ENCODE measurements at places on chromosomes 3 and 15.
A peak's percentile ranks its signal among the peaks of the same experiment; 100 is the strongest.

GRCh38 chr15:72682772-72683171, 3.2 kb downstream of the HIGD2B start:
- no peak for DNase-seq

- DNase-seq, result no peak
These were observed 55.2 kb downstream of the RPL22L1 start for GRCh38 chr3:170814822-170815221.

- no peak for DNase-seq
These were observed 163.4 kb upstream of the PPP2R3A start for GRCh38 chr3:135802171-135802570.

- DNase-seq, result no peak
These were observed 510.8 kb upstream of the SEMA6D start for GRCh38 chr15:47206358-47206978.

- no peak for DNase-seq
These were observed 423.4 kb upstream of the UBE2E2 start for GRCh38 chr3:22779737-22780136.

DNA sequence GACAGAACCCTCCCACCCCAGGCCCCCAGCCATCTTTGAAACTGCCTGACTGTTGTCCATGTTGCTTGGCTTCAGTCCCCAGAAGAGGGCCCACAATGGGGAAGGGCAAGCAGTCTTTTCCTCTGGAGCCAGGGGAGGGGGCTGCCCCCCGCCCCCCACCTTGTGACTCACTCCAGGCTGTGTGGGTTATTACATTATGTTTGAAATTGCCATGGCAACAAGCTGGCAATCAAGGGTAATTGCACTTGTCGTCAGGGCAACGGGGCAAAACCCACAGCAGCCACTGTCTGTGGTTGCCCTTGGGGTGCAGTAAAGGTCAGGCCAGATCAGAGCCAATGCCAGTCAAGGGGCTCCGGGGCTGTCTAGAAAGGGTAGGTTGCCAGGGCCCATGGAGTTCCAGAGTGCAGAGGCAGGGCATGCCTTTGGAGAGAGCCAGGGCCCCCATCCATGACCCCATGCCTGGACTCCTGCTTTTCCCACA, 3.1 kb upstream of the CAMKV start:
- no peak for DNase-seq

DNA sequence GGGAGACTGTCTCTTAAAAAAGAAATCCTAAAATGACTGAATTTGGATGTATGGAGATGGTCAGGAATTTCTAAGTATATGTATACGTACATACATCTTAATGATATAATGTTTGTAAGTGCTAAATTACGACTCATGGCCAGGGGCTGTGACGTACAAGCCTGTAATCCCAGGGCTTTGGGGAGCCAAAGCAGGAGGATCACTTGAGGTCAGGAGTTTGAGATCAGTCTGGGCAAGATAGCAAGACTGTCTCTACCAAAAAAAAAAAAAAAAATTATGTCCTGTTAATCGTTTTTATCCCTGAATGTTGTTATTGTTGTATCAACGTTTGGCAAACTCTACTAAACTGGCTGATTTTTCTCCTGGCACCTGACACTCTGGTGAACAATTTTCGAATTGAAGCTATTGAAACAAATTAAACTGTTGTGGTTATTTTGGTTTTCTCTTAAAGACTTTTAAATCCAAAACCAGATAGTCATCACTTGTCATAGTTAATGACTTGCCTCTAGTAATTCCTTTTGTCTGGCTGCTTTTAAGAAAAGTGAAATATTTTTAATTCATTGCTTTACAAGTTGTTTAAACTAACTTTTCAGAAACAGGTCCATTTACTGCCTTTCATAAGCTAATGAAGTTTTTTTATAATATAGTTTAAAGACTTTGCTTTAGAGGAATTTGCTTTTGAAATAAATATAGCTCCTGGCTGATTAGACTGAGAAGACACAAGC, 7.0 kb downstream of the MORF4L1 start:
- no peak for DNase-seq

DNA sequence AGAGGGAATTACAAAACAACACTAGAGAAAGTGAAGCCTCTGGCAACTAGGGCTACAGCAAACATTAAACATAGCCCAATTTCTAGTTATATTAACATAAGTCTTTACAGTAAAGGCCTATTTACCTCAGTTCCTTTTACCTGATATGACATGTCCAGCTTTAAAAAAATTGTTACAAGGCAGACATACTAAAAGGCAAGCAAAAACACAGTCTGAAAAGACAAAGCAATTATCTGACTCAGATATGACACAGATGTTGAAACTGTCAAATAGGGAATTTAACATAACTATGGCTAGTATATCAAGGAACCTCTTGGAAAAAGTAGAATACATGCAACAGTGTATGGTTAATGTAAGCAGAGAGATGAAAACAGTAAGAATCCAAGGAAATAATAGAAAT, 238.6 kb downstream of the RAP2B start:
- DNase-seq, result no peak

DNA sequence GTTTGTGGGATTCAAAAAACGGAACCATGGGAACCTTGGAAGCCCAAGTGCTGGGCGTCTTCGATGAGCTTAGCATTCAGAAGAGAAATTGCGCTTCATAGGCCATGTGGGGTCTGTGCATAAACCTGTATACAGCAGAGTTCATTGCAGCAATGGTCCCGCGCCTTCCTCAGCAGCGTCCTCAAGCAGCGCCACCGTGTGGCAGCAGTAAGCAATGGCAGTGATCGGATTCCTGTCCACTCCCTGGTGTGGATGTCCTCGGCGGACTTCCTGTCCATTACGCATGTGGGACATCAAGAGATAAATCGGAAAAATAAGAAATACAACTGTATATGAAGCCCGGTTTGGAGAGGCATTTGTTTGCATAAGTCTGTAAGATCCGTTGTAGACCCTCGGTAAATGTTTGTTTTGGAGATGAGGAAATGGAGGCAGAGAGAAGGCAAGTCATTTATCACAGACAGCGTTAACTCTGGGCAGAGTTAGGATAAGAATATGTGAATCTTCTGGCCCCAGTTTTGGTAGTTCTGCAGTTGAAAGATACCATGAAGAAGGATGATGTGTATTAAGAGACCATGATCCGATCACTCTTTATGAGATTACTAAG, 57.7 kb downstream of the CNTN4 start:
- DNase-seq, result peak; percentile 9

GRCh38 chr15:70396807-70397206, 299.1 kb upstream of the TLE3 start:
- no peak for DNase-seq

- DNase-seq, result no peak
These were observed 31.5 kb upstream of the ZNF502 start for GRCh38 chr3:44680921-44681455.

- DNase-seq, result no peak
These were observed 16.3 kb upstream of the LMCD1 start for GRCh38 chr3:8485141-8485870.

- DNase-seq, result no peak
These were observed 8.1 kb upstream of the SRPRB start for GRCh38 chr3:133797396-133798105.

DNA sequence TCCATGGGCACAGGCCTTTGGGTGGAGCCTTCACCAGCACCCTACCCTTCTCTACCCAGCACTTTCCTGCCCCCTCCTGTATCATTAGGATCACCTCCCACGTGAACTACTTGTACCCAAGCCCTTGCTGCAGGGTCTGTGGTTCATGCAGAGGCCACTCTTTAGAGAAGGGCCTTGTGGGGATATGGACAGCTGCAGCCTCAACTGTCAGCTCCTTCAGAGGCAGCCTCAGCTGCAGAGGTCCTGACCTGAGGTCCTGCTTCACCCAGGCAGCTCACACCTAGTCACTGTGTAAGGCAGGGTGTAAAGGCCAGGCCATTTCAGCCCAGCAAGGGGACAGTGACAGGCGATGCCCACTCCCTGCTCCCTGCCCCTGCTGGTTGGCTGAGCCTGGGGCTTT, 448.6 kb upstream of the PROK2 start:
- DNase-seq, result no peak

DNA sequence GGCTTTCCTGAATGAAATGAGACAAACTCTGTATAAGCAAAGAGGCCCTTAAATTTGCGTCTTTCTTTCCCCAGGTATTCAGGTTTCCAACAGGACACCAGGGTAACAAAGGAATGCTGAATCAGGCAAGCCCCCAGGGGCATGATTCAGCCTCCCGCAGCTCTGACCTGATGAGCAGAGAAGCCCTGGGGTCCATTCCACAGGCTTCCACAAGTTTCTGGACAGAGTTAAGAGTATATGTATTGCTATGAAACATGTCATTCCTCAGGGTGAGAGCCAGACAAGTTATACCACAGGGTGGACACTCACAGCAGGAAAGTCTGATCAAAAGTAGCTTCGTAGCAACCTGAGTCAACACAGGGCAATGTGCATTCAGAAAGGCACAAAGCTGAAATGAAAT, 68.1 kb upstream of the CTNNB1 start:
- DNase-seq, result no peak

GRCh38 chr15:55197719-55198118, 978 bp upstream of the RSL24D1 start:
- no peak for DNase-seq

GRCh38 chr15:101810876-101811275, 1.1 kb upstream of the OR4F15 start:
- no peak for DNase-seq

DNA sequence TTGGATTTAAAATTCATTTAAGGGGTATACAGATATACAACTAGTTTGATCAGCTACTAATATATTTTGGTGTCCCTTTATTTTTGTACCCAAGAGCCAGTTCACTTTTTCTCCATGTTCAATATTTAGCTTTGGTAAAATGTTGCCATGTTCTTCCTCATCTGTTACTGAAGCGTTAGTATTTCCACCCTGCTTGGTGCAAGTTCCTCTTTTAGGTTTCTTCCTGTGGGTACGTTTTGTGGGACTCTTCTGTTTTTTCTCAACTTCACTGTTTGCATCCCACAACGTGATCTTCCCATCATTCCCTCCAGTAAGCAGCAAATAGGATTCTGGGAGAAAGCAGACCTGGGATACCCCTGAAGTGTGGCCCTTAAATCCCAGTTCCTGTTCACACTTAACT, 14.1 kb downstream of the WDR53 start:
- no peak for DNase-seq

DNA sequence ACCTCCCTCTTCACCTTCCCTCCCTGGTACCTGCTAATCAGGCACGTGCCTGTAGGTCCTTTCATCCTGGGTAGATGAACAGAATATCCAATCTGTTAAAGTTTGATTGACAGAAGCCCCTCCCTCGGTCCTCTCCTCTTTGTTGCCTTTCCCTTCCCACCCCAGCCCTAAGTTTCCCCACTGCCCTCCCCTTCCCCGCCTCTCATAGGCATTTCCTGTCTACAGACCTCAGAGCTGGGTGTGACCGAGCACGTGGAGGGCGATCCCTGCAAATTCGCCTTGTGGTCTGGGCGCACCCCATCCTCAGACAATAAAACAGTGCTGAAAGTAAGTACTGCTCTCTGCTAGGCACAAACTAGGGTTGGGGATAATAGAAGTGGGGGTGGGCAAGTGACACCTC, 239.2 kb upstream of the UMPS start:
- no peak for DNase-seq

- DNase-seq, result no peak
These were observed 698 bp downstream of the MELTF start for GRCh38 chr3:197028728-197029510.

GRCh38 chr3:16476636-16477035, 36.9 kb downstream of the RFTN1 start:
- no peak for DNase-seq

GRCh38 chr15:68278595-68279405, 1.3 kb downstream of the FEM1B start:
- peak; percentile 37 for DNase-seq
